Dermis lymphatic vessel endothelial cell (primary cell): ENCODE measurements at places on chromosomes 12 and 14. TPM values are rescaled to one million over a fixed set of nuclear protein-coding genes. Genes with fewer than 3 reads are reported as not detected.

Gene SMIM41
- total RNA-seq: 0.09 TPM in 1 of 2 replicates, not detected in the other

Gene SMARCC2
- total RNA-seq: 42.8 and 46.9 TPM in 2 replicates

Gene CLEC7A
- 0.33 and 0.43 TPM in 2 replicates for total RNA-seq

Gene RILPL2
- 3.1 and 4.4 TPM in 2 replicates for total RNA-seq

Gene KRT8
- 9.4 and 13.1 TPM in 2 replicates for total RNA-seq

Gene SERPINA4
- total RNA-seq: not detected in 2 replicates

Gene KRT75
- not detected in 2 replicates for total RNA-seq

Gene DPY19L2
- 0.17 and 0.43 TPM in 2 replicates for total RNA-seq

Gene SLC6A15
- total RNA-seq: 1.0 and 1.1 TPM in 2 replicates

Gene PAN2
- total RNA-seq: 9.6 and 15.1 TPM in 2 replicates

Gene APOF
- total RNA-seq: not detected in 2 replicates

Gene CKB
- 2.4 and 6.1 TPM in 2 replicates for total RNA-seq

Gene LTBP2
- 5.0 and 5.1 TPM in 2 replicates for total RNA-seq

Gene OR6C76
- not detected in 2 replicates for total RNA-seq

Gene RFLNA
- total RNA-seq: under 0.01 TPM in 1 of 2 replicates, not detected in the other

Gene RPS6KA5
- total RNA-seq: 4.1 and 8.8 TPM in 2 replicates

Gene SPTB
- total RNA-seq: under 0.01 TPM in 2 replicates

Gene HHIPL1
- total RNA-seq: 1.2 and 1.6 TPM in 2 replicates

Gene HAL
- total RNA-seq: 0.11 and 0.17 TPM in 2 replicates

Gene GDF11
- 1.4 and 1.5 TPM in 2 replicates for total RNA-seq

Gene FAIM2
- total RNA-seq: not detected in 2 replicates

Gene SCN8A
- 0.09 and 0.54 TPM in 2 replicates for total RNA-seq

Gene RGS6
- total RNA-seq: not detected in 2 replicates

Gene ACYP1
- total RNA-seq: 2.9 and 3.3 TPM in 2 replicates

Gene PTPN21
- 5.3 TPM in 2 replicates for total RNA-seq

Gene TSPAN11
- 7.4 and 18.0 TPM in 2 replicates for total RNA-seq

Gene CLEC2D
- 2.2 and 2.6 TPM in 2 replicates for total RNA-seq

Gene ZCCHC8
- 12.6 and 15.0 TPM in 2 replicates for total RNA-seq

Gene FOXN4
- not detected in 2 replicates for total RNA-seq

Gene FLVCR2
- total RNA-seq: 1.2 and 1.5 TPM in 2 replicates

Gene RPL10L
- not detected in 2 replicates for total RNA-seq

Gene GDF3
- total RNA-seq: 0.26 and 1.2 TPM in 2 replicates

Gene LRIG3
- 28.6 and 40.4 TPM in 2 replicates for total RNA-seq

Gene TSPAN19
- under 0.01 and 0.09 TPM in 2 replicates for total RNA-seq

Gene CLEC1B
- not detected in 2 replicates for total RNA-seq

Gene C12orf54
- total RNA-seq: not detected in 2 replicates

Gene IGF1
- total RNA-seq: 1.3 and 2.5 TPM in 2 replicates

Gene CMA1
- not detected in 2 replicates for total RNA-seq

Gene PLEKHG7
- total RNA-seq: not detected in 2 replicates

Gene RNASE7
- not detected in 2 replicates for total RNA-seq

Gene KRT6C
- under 0.01 TPM in 1 of 2 replicates, not detected in the other for total RNA-seq

Gene GLT1D1
- not detected in 2 replicates for total RNA-seq

Gene BICD1
- 18.7 and 21.2 TPM in 2 replicates for total RNA-seq

Gene AKT1
- total RNA-seq: 115 and 120 TPM in 2 replicates

Gene DNAH10
- total RNA-seq: under 0.01 and 0.17 TPM in 2 replicates

Gene MAP1LC3B2
- total RNA-seq: 0.43 TPM in 2 replicates

Gene AKAP5
- 0.09 and 0.11 TPM in 2 replicates for total RNA-seq

Gene SLCO1B1
- not detected in 2 replicates for total RNA-seq

Gene NT5DC3
- 6.9 and 10.3 TPM in 2 replicates for total RNA-seq

Gene IKBIP
- total RNA-seq: 20.7 and 26.6 TPM in 2 replicates

Gene PCBP2
- 379 and 479 TPM in 2 replicates for total RNA-seq

Gene CLEC4D
- total RNA-seq: not detected in 2 replicates

Gene ARMH4
- 2.8 and 5.5 TPM in 2 replicates for total RNA-seq

Gene PNN
- total RNA-seq: 11.9 and 15.3 TPM in 2 replicates

Gene JAG2
- 26.6 and 37.9 TPM in 2 replicates for total RNA-seq

Gene ADGRD1
- total RNA-seq: 0.26 and 0.33 TPM in 2 replicates
